Sigmoid colon (tissue), 7 donors: ENCODE measurements at places on chromosomes 2 and 18. TPM values are rescaled to one million over a fixed set of nuclear protein-coding genes. Genes with fewer than 3 reads are reported as not detected.

GRCh38 chr2:85853499-85854165, 35.2 kb downstream of the ST3GAL5 start:
- H3K27ac ChIP-seq, result peak overlapping the region; percentile 57
- no peak overlapping the region for H3K4me3 ChIP-seq
- H3K4me1 ChIP-seq, result peaks cover 12% of the 10 kb centered on the region
- H3K36me3 ChIP-seq, result no peaks in the 10 kb centered on the region

GRCh38 chr18:63271881-63272299, 47.7 kb downstream of the BCL2 start:
- H3K4me1 ChIP-seq, result no peaks in the 10 kb centered on the region
- H3K36me3 ChIP-seq, result no peaks in the 10 kb centered on the region
- peak overlapping the region; percentile 35 for H3K27ac ChIP-seq
- no peak for DNase-seq

DNA sequence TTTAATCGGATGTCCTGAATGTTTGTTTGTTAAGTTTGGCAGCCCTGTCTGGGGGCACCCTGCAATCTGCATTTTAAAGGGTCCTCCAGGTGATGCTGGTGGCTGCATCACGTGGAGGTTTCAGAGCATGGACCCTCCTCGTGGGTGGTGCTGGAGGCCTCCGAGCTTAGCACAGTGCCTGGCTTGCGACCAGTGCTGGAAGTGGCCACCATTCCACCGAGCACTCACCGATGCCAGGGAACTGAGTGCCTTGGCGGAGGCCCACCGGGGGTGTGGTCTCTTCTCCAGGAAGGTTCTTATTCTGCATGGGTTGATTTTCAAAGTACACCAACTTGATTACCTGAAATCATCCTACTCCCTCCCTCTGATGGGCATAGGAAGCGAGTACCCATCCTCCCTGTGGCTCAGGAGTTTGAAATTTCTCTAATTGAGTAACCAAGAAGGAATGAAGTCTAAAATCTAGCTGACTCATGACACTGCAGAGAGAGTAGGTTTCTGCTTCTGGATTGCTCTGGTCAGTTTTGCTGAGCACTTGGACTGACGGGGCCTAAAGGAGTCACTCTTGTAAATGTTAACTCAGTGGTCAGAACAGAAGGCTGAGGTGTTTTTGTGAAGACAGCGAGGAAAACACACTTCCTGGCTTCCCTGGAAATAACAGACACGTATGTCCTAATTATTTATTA, 58.1 kb upstream of the SLC66A3 start:
- no peaks in the 10 kb centered on the region for H3K27me3 ChIP-seq
- H3K4me3 ChIP-seq, result no peak overlapping the region
- no peak for DNase-seq
- H3K27ac ChIP-seq, result no peak overlapping the region
- no peaks in the 10 kb centered on the region for H3K4me1 ChIP-seq

The POTEJ gene
- total RNA-seq, result not detected

DNA sequence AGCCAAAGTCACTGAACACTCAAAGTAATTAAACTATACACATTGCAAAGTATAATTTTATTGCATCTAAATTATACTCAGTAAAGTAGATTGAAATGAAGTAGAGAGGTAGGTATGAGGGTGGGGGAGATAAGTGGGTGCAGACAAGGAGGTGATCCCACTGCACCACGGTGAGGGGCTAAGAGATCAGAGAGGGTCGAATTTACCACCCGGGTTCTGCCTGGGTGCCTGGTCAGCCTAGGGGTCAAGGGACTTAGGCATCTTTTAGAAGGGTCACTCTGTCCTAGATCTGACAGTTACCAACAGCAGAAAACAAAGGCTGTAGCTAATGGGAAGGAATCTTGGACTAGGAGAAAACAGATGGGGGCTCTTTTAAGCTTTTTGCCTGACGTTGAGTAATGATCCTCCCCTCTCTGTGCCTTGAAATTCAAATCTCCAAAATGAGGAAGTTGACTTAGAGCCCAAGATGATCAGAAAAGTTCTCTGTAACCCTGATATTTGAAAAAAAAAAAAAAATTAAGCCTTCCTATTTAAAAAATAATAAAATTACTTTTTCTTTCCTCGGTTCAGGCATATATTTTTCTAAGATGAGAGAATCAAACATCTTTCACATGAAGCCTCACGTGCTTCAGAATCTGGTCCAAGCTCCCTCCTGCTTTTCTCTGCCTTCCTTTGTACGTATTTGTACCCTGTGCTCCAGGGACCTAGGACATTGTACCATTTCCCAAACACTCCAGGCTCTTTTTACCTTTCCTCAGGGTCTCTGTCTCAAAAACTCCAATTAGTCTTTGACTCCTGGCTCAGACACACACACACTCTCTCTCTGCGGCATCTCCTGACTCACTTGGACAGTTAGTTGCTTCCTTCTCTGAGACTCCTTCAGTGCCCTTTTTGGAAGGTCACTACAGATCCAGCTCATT, 353.9 kb downstream of the CYRIA start:
- DNase-seq, result no peak
- no peak overlapping the region for H3K27ac ChIP-seq
- no peak overlapping the region for H3K4me3 ChIP-seq
- H3K27me3 ChIP-seq, result no peaks in the 10 kb centered on the region

The DUSP19 gene
- 5.0 TPM for total RNA-seq

GRCh38 chr2:42995752-42996422, 203.5 kb upstream of the HAAO start:
- H3K4me3 ChIP-seq, result no peak overlapping the region
- H3K36me3 ChIP-seq, result no peaks in the 10 kb centered on the region
- H3K4me1 ChIP-seq, result no peaks in the 10 kb centered on the region
- no peaks in the 10 kb centered on the region for H3K27me3 ChIP-seq
- no peak for DNase-seq
- no peak overlapping the region for H3K27ac ChIP-seq

GRCh38 chr18:74147779-74148542, at the start of the genes FBXO15 and TIMM21:
Gene FBXO15 (minus strand): TSS chr18:74147834. CDS start chr18:74147785, 49 bp downstream.
Gene TIMM21 (plus strand): TSS chr18:74148523. CDS start chr18:74148809, 286 bp downstream.
- peaks cover 41% of the 10 kb centered on the region for H3K4me1 ChIP-seq
- DNase-seq, result peak; percentile 99
- H3K36me3 ChIP-seq, result no peaks in the 10 kb centered on the region

The TCF23 gene
- not detected for total RNA-seq

GRCh38 chr2:95158441-95158840, 1.2 kb downstream of the ZNF514 start:
- peak overlapping the region; percentile 80 for H3K4me3 ChIP-seq
- peaks cover 7% of the 10 kb centered on the region for H3K36me3 ChIP-seq
- H3K27me3 ChIP-seq, result no peaks in the 10 kb centered on the region

- H3K4me3 ChIP-seq, result no peak overlapping the region
- no peaks in the 10 kb centered on the region for H3K27me3 ChIP-seq
- H3K36me3 ChIP-seq, result no peaks in the 10 kb centered on the region
- H3K27ac ChIP-seq, result peak overlapping the region; percentile 65
- no peaks in the 10 kb centered on the region for H3K4me1 ChIP-seq
Observed at GRCh38 chr2:191049728-191050639, 36.0 kb upstream of the STAT1 start.

DNA sequence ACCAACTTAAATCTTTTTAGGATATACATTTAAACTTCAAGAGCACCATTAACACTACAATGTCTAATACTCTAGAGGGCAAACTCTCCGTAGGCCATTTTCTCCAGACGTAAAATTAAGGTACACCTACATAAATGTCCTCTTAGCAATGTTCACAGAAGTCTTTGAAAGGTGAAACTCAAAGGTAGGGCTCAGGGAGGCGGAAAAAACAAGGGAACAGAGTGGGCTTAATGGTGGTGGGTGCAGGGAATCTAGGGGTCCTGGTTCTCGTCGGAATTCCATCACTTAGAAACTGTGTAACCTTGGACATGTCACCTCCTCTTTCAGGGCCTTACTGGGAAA, 668 bp downstream of the NFU1 start:
- no peaks in the 10 kb centered on the region for H3K36me3 ChIP-seq
- no peaks in the 10 kb centered on the region for H3K27me3 ChIP-seq
- H3K4me3 ChIP-seq, result peak overlapping the region; percentile 77
- no peak for DNase-seq
- H3K27ac ChIP-seq, result peak overlapping the region; percentile 96
- peaks cover 27% of the 10 kb centered on the region for H3K4me1 ChIP-seq
